ENCODE measurements at places on chromosomes 3 and 15.

DNA sequence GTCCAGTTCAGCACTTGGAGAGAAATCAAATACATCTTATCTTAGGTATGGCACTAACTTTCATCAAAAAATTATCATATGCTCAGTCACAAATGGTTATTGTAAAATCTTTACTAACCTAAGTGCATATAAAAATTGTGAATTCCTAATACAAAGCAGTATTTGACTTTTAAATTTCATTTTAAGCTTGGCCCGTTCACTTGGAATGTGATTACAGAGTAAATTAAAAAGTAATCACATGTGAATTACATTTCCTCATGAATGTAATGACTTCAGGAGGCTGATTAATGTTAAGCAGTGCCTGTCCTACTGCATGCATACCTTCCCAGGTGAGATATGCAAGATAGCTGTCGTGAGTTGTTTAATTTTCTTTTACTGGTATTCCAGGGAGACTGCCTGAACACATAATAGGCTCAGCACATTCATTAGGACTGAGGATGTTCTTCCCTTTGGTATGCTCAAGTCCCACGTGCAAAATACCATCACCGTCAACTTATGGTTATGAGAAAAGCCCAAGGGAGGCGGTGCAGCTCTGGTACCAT is 1053.0 kb downstream of the FHIT start:
- DNase-seq: no peak

- no peak for DNase-seq
Measured at GRCh38 chr3:106083207-106083606, 214.4 kb upstream of the CBLB start.

DNA sequence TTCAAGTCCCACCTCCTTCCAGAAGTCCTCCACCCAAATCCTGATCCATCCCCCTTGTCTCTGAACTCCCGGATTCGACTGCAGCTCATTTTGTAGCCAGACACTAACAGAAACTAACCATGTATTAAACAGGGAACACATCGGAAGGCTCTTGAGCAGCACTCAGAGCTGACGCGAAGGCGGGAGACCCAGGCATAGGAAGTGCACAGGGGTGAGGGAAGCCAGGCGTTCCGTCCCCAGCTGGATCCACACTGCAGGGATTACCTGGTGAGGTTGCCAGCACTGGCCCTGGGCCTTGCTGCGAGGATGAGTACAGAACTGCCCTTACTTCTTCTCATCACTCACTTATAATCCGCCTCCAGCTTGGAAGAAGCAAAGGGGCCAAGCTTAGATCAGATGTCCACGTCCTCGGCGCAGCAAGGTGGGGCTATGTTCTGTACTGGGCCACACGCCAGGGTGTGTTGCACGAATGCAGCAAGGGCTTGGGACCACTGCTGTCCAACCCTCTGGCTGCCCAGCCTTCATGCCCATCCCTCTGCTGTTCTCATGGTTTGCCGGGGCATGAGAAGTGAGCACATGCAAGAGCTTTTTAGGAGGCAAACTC is 124.2 kb upstream of the SMAD3 start:
- no peak for DNase-seq

DNA sequence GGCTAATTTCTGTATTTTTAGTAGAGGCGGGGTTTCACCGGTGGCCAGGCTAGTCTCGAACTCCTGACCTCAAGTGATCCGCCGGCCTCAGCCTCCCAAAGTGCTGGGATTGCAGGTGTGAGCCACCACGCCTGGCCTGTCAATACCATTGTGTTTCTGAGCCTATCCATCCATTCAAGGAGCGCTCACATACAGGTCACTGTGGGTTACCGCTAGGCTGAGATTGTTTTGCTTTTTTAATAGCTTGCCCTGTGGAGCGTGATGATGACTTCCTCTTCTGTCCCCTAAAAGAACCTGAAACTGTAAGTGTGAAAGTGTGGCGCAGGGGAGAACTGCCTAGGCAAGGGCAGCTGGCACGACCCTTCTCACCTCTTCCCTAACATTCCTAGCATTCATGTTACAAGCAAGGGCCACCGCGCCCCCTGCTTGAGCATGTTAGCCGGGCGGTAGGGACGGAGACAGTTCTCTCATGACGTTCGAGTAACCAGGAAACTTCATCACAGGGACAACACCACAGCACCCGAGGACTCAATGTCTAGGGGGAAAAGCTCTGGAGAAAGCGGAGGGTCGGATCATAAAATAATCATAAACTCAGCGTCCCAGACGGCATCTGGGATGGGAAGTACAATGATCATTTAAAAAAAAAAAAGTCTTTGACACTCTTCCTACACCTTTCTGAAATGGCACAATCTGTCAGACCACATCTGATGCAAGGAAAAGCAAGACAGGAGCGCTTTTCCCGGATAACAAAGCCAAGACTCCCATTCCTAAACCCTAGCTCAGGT is 790 bp downstream of the LAMP3 start:
- DNase-seq: peak; percentile 32

GRCh38 chr3:42032693-42033349 is 58.3 kb upstream of the TRAK1 start:
- DNase-seq: no peak

Measured in stimulated activated naive CD8-positive, alpha-beta T cell treated with anti-CD3 and anti-CD28 coated beads, Interleukin-15, Interleukin-2, amounts not matched to agents 100 U/mL and 50 U/mL, for 24 hours (primary cell).